A549 (cell line): ENCODE measurements at places on chromosomes 1 and 21.
A peak's percentile ranks its signal among the peaks of the same experiment; 100 is the strongest.

GRCh38 chr1:1959840-1960479 is 40.9 kb upstream of the TMEM52 start:
- peak; percentile 89 for DNase-seq

GRCh38 chr1:75908717-75909152 is 23.5 kb downstream of the ASB17 start:
- peak; percentile 4 for DNase-seq

GRCh38 chr1:33736496-33736895 is 127.4 kb upstream of the HMGB4 start:
- no peak for DNase-seq

DNA sequence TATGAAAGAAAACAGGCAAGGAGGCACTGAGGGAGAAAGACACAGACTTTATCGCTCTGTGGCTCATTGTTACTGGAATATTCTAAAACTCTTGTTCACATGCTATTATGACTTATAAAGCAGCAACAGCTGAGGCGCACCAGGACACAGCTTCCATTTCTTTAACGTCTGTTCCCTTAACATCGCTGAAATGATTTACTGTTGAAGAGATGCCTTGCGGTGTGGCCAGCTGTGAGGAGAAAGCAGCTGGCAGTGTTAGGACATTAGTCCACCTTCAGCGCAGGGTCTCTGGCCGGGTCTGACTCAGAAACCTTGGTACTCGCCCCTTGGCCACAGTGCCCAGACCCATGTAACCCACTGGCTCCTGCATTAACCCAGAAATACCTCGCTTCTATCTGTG is 3.1 kb upstream of the PER3 start:
- no peak for DNase-seq

- DNase-seq = peak; percentile 85
These were observed 53.0 kb downstream of the IER5 start for GRCh38 chr1:181141431-181141910.

DNA sequence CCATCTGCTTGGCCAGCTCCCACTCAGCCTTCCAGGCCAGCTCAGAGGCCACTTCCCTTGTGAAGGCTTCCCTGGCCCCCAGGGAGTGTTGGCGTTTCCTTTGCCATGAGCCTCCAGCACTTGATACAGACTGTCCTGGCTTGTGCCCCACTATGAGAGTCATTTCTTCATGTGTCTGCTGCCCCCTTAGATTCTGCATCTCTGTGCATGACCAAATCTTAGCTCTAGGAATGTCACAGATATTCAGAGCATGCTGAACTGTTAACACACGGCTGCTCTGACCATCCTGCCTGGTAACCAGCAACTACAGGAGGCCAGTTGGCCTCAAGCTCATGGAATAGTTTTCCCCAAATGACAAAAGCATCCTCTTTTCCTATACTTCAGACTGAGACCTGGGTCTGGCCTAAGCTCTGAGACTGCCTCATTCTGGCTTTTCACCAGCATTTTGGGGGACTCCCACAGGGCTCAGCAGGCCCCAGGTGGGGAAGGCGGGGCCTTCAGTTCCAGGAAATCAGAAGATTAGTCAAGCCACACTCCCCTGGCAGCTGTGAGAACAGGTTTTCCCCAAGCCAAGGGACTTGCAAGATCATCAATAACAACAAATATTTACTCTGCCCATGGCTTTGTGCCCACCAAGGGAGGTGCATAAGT is 182.6 kb upstream of the EDN2 start:
- DNase-seq = no peak

- no peak for DNase-seq
These were observed 640.4 kb downstream of the USP25 start for GRCh38 chr21:16370186-16370585.

GRCh38 chr1:241048622-241049021 is 308.4 kb downstream of the RGS7 start:
- no peak for DNase-seq

GRCh38 chr1:221823149-221823548 is 81.3 kb upstream of the DUSP10 start:
- DNase-seq = no peak

- DNase-seq = no peak
These were observed 141.8 kb downstream of the CTH start for GRCh38 chr1:70552662-70553566.

DNA sequence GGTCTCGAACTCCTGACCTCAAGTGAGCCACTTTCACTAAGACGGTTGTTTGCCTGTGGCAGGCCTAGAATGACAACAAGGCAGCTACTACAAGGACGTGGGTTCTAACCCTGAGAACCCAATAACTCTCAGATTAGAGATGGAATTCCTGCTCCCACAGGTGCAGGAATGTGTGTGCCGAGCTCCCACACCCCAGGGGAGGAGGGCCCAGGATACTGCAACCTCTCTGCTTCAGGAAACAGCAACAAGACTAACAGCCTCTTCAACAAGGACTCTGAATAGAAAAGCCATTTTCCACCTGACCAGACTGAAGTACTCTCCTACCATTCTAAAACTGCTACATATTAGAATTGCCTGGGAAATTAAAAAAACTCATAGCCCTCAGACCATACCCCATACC is 4.9 kb downstream of the LSM10 start:
- DNase-seq = no peak

GRCh38 chr21:18769599-18769998 is 366.0 kb upstream of the TMPRSS15 start:
- DNase-seq = no peak

DNA sequence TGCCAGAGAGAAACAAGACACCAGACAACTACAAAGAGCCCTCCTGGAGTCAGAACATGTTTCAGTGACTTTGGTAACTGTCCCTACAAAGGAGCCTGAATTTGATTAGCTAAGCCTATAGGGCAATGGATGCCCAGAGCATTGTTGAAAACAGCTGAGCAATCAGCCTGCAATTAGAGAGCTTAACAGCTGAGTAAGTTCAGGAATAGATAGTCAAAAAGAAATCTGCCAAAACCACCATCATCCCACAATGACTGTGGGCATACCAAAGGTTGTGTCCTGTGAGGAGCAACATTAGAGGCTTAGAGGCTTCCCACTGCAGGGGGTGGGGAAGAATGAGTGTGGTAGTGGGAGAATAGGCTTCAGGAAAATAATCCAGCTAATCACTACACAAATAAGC is 32.1 kb downstream of the SH3BP5L start:
- no peak for DNase-seq

- no peak for DNase-seq
These were observed 695 bp upstream of the ALG14 start for GRCh38 chr1:95073446-95073845.

GRCh38 chr1:30693366-30693765 is 30.0 kb downstream of the MATN1 start:
- no peak for DNase-seq

GRCh38 chr1:243550276-243550675 is 294.4 kb downstream of the SDCCAG8 start:
- DNase-seq = no peak

DNA sequence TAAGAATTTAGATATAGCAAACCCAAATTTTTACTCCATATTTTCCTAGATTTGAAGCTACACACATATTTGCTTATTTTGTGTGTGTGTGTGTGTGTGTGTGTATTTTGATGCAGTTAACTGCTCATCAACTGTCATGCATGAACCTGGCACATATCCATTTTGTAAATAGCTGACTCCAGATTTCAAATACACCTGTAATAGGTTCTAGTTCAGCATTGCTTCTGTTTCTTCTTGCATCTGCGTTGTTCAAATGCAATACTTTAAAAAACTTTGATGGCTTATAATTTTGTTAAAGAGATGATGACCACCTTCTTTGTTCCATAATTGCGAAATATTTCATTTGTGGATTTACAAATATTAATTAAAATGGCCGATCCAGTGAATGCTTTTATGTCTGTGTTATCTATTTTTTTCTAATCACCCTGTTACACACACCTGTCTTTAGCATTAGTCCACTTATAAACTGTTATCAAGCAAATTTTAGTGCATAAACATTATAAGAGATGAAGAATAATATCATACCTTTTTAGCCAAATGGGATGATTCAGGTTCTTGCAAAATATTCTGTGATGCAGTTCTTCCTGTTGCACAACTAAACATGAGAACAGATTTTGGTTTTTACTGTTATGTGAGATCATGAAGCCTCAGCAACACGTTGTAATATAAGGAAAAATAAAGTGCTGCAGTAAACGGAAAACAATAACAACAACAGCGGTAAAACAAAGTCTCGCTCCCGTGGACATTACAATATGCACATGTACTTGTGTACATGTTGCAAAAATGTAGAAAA is 12.7 kb upstream of the S100A11 start:
- no peak for DNase-seq

DNA sequence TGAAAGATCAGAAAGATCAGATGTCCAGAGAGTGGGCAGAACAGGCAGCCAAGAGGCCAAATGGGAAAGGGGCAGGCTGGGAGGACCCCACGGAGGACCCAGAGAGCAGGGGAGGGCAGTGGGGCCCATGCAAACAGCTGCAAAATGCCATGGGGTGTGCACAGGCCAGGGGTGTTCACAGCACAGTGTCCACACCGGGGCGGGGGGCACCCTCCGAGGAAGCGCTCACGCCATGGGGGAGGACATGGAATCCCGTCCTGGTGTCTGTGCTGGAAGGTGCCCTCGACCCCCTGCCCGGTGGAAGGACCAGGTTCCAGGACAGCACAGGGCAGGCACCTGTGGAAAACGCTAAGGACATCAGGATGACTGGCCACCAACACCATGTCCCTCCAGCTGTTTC is 1.5 kb downstream of the INTS11 start:
- no peak for DNase-seq

DNA sequence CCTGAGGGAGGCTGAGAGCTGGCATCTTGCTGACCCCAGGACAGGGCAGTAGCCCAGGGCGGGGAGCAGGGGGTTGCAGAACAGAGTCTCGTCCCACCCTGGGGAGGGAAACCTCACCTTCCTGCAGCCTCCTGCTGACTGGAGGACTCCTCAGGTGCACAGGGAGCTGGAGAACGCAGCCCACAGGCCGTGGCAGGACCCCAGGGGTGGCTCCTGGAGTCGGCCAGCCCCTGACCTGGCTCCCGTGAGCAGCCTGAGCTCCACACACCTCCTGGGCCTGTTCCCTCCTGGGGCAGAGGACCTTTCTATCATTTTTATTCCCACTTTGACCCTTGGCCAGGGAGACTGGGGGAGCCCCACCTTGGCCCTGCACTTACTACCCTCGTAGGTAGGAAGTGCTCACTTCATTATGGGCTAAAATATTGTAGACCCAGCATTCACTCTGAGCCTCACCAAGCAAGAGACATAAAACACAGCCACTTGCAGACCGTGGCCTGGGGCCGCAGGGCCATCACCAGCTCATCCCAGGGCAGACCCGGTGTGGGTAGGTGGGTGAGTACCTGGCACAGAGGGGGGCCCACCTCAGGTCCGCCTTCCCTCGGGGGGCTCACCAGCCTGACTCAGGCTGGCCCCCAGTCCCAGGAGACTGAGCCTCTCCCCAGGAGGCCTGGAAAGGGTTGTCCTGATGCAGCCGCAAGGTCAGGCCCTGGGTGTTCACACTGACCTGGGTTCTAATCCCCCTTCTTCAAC is 287.3 kb upstream of the VAMP3 start:
- no peak for DNase-seq

DNA sequence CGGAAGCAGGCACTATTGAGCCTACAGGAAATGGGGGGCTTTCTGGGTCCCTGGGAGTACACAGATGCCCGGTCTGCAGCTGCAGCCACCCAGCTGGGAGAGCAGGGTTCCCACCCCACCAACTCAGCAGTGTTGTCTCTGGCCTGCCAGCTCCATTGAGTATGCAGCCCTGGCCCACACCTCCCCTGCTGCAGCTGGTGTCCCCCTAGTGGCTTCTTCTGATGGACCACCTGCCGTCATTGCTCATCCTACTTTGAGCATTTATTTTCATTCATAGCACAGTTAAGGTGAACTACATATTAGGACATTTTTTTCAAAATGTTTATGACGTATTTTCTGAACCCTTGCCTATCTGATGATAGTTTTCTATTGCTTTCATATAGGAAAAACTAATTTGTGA is 189.8 kb upstream of the LYPLAL1 start:
- DNase-seq = peak; percentile 14

DNA sequence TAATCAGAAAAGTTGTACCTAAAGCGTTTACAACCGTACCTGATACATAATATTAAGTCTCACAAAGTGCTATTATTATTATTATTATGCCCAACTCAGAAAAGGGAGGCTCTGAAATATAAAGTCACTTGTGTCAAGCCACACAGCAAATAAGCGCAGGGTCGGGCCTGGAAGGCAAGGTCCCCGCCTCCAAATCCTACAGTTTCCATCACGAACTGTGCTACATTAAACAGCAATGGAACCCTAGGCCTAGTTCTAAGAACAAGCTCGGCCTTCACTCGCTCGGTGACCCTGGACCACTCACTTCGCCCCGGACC is 549 bp downstream of the PARS2 start:
- DNase-seq = no peak

GRCh38 chr1:234962340-234962989 is 166.2 kb downstream of the TOMM20 start:
- DNase-seq = no peak
